Stimulated activated CD8-positive, alpha-beta memory T cell treated with anti-CD3 and anti-CD28 coated beads, Interleukin-4, amount 100 ng/mL, for 4 hours (primary cell): ENCODE measurements at places on chromosomes 13 and 19.

DNA sequence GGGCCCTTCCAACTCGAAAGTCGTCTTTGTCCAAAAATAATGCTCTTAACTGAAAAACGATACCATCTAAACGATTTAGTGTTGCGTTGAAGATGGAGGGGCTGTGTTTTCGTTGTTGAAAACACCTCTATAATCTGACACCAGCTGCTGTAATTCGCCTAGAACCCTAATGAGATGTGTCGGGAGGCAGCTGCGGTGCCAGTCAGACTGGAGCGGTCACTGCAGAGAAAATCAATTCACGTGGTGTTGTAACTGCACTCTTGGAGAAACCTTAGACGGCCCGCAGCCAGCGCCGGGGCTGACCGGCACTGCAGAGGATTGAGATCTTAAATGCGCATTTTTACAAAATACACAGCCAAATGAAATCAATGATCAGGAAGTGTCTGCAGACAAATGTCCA is 339.1 kb downstream of the ZNF536 start:
- DNase-seq: no peak

DNA sequence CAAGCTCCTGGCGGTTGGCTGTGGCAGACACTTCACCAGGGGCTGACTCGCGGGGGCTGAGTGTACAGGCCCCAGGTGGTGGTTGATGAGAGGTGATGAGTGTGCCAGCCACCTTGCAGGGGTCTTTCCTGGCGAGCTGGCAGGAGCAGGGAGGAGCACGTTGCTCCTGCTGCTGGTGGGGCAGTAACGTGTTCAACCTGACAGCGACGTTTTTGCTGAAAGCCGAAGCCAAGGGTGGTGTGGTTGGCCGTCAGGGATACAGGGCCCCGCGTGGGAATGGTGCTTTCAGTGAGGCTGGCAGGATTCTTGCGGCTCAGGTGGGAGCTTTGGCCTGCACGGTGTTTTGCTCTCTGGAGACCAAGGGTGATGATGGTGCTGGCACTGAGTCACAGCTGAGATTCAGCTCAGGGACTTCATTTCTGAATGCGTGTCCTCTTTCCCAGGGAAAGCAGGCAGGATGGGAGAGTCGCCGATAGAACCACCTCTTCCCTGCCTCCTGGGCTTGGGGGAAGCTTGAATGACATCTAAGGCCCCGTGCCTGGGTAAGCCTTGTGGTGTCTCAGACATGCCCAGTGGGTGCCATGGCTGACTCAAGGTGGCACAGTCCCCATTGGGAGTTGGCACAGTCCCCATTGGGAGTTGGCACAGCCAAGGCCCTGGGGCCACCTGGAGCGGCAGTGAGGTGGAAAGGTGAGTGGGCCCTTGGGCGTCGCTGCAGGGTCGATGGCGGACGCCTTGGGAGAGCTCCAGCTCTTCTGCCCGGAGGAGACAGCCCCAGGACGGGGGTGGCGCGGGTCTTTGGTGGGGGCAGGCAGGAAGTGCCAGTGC is 8.8 kb downstream of the DAZAP1 start:
- no peak for DNase-seq

DNA sequence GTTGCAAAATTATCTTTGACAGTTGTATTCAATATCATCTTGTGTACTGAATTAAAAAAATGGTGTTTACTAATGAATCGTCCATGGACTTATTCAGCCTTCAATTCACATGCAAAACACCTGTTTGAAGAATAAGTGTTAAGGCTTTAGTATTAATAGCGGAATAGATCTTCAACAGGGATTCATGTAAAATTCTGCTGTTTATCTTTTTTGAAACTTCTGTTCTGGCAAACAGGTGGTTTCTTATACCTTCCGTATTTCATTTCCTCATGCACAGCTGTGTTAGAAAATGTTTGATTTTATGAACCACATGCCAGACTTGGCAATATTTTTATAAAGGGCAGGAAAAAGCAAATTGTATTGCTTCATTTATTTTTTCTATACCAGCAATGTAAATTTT is 255.7 kb downstream of the DACH1 start:
- DNase-seq: no peak

GRCh38 chr19:7921302-7921966 is 1.3 kb downstream of the SNAPC2 start:
- no peak for DNase-seq

GRCh38 chr19:11196406-11197287 is 698 bp downstream of the KANK2 start:
- no peak for DNase-seq

DNA sequence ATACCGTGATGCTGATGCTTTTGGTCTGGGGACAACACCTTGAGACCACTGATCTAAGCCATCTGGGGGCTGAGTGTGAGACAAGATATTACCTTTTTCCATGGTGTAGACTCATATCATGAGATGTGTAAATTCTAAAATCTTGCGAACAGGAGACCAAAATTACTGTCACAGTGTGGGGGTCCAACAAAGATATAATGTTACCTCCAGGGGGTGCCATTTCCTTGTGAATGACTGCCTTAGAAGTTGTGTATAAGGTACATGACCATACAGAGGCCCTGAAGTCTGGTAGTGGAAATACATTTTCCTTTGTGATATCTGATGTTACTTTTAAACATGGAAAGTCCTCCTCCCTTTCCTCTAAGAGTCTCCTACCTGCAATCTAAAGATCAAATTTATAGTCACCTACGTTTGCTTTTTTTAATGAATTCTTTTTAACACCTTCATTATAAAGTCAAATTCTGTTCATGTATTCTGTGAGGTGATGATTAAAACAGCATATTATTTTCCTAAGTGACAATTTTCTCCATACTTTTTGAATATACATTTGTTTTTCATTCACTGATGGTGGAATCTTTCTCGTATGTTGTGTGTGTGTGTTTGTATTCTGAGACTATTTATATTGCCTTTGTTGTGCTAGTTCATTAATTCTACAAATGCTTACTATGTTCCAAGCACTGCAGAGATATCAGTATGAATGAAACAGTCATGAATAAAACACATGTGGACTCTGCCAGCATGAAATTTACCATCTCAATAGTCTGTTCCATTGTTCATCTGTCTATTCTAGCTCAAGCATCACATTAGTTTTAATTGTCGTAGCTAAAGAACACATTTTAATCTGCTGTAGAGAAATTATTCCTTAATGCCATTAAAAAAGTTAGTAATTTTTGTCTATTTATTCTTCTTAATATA is 113.7 kb downstream of the RFC3 start:
- DNase-seq: no peak

DNA sequence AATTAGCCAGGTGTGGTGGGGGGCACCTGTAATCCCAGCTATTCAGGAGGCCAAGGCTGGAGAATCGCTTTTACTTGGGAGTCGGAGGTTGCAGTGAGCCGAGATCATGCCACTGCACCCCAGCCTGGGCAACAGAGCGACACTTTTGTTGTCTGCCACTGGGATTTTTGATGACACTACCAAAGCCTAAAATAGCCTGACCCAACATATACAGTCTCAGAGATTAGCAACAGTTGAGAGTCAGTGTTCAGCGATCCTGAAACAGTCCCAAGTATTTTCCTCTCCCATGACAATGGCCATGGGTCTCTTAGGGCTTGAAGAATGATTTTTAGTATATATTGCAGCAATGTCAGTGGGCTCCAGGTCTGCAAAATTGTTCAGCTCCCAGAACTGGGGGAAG is 32.9 kb downstream of the SLC25A30 start:
- no peak for DNase-seq

- DNase-seq: no peak
These were observed 158.4 kb upstream of the CSNK1A1L start for GRCh38 chr13:37263871-37264270.

- DNase-seq: no peak
These were observed 724.6 kb downstream of the SLITRK5 start for GRCh38 chr13:88395804-88396203.

- no peak for DNase-seq
These were observed 418.3 kb downstream of the DIAPH3 start for GRCh38 chr13:59745392-59745788.

DNA sequence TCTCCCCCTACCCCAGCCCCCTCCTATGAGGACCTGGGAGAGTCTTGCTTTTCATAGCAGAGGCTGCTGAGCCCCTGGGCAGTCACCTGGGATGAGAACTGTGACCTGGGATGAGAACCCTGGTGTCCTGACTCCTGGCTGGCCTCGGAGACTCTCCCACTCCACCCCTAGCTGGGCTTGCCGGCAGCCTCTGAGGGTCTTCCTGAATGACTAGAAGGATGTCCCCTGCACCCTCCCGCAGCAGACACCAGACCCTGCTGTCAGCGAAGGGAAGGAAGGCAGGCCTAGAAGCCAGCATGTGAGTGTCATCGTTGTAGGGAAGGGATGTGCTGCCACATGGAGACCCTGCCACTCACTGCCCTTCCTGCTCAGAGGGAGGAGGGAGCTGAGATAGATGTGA is 203.4 kb upstream of the ZNF536 start:
- DNase-seq: no peak

- DNase-seq: no peak
These were observed 205.6 kb downstream of the LHFPL6 start for GRCh38 chr13:39397226-39397895.

DNA sequence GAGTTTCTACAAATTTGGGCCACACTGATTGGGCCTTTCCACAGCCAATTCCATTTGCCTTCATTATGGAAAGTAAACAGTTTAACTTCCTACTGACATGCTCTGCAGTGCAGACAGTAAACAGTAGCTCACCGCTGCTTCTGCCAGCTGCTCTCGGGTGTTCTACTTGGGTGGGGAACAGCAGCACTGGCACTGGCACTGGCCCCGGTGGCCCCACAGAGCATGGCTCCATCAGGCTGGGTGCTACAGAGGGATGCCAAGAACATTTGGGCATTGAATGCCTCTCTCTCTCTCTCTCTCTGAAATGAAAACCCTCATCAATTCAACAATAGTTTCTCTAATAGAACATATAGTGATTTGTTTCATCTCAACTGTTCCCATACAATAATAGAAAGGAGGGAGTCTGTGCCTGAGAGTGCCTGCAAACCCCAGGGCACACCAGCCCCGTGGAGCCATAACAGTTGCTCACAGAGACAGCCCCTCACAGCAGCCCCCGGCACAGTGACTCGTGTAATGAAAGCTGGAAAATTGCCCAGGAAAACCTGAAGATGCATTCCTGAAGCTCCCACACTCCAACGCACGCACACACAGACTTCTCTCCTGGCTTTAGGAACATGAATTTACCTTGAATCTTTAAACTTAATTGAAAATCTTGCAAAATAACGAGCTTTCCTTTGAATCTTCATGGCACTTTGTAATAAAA is 38.2 kb upstream of the GJB6 start:
- DNase-seq: no peak

GRCh38 chr13:41587490-41587889 is 130.1 kb downstream of the RGCC start:
- peak; percentile 2 for DNase-seq

- no peak for DNase-seq
These were observed 2.3 kb downstream of the TFDP1 start for GRCh38 chr13:113586661-113587479.

GRCh38 chr13:24230428-24231072 is 70.0 kb downstream of the SPATA13 start:
- no peak for DNase-seq

DNA sequence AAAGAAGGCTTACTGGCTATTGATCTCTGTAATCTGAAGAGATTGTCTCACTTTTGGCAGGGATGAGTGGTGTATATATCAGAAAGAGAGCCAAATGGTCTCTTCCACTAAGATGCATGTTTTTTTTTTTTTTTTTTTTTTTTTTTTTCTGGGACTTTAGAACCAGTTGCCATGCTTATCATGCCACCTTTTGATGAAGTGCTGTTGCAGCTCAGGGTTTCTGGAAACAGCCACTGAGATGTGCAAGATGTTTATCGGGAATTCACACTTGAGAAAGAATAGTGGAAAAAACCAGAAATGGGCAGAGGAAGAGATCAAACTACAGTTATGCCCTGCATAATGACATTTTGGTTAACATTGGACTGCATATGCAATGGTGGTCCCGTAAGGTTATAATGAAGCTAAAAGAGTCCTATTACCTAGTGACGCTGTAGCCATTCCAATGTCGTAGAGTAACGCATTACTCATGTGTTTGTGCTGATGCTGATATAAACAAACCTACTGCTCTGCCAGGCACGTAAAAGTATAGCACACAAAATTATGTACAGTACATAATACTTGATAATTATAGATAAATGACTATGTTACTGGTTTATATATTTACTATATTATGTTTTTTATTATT is 121.0 kb downstream of the KLF5 start:
- DNase-seq: no peak

DNA sequence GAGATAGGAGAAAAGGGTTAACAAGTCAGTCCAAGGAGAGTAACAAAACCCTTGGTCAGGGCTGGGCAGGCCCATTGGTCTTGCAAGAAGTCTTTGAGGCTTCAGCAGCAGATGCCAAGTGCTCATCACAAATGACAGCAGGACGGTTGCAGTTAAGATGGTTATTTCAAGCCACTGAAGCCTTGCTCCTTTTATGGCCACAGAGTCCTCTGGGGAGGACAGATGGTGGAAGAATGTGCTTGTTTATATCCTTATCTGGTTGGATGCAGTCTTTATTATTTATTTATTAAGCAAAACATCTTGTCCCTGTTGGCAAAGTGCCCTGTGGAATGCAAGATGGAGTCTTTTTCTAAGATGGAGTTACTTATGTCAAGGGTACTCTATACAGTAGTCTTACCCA is 19.2 kb upstream of the ZNF331 start:
- DNase-seq: no peak

DNA sequence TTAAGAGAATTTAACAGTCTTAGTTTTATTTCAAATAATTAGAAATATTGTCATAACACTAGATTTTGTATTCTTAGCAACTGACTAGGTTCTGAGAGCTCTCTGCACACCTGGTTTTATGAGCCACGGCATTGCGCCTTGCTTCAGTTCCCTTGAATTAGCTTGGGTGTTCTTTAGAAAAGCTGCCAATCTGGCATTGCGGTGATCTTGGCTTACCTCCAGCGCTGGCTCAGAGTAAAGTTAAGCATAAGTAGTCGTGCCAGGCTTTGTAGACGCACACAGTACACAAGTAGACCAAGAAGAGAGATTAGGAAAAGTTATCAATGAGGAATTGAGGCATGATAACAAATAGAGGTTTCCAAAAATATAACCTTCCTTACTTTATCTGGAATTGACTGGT is 45.7 kb downstream of the TPP2 start:
- DNase-seq: no peak

DNA sequence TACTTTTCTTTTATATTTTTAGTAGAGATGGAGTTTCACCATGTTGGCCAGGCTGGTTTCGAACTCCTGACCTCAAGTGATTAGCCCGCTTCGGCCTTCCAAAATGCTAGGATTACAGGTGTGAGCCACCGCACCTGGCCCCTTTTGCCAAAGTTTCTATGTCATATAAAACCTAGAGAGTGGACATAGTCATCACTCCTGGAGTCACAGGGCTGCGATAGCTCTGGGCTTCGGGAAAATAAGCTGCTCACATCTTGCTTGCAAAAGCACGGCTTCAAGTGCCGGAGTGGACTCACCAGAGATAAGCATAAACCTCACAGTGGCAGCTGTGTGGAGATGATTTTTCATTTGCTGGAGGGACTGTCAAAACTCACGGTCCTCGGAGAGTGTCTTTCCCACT is 171.2 kb downstream of the TEX29 start:
- no peak for DNase-seq

GRCh38 chr19:14174883-14175282 is 31.1 kb downstream of the ADGRL1 start:
- DNase-seq: no peak
